ENCODE measurements at places on chromosomes 13 and 19.

DNA sequence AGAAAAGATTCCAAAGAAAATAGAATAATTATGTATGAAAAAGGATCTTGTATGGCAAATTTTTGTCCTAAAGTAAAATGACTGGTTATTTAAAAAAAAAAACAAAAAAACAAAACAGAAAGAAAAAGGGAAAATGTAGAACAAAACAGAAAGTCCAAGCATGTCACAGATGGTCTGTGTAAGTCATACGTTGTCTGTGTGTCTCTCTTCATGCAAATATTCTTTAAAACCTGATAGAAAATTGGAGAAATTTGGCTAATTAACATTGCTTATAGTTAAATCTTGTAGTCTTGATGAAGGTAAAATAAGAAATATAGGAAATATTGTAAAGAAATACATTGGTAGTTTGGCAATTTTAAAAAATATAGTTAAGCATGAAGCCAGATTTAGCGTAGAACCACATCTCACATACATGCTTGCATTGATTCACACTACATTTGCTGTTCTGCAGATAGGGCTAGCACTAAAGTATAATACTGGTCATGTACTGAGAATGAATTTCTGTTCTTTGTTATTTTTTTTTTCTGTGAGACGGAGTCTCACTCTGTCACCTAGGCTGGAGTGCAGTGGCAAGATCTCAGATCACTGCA is 58.4 kb downstream of the SPRYD7 start:
- no peak for DNase-seq

DNA sequence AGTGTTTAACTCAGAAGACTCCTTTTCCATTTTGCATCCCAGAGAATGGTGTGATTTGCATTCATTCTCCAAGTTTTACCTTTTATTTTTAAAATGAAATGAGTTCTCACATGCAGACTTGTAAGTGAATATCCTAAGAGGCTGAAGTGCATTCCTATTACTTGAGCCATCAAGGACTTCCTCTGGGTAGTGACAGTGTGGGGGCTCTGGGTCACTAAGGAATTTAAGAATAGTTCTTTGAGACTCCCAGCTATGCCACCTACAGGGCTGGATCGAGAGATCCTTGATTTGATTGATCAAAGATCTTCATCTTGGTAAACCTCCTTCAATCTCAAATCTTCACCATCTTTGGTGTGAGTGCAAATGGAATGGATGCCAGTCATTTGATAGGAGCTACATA is 36.3 kb upstream of the SLC10A2 start:
- peak; percentile 14 for DNase-seq

DNA sequence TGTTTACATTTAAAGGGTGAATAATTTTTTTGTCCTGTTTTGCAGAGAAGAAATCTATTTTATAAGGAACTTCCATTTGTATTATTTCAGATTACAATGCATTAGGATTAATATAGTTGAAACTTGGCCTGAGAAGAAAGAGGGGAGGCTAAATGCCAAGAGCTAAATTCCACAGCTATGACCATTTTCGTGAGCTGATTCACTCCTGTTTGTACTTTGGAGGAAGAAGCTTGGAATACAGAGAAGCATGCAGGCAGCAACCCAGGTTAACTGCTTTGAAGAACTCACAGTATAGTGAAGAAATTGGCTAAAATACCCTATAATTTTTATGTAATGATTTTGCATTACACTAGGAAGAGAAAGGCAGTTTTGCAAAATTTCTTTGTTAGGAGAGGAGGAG is 309.4 kb upstream of the KLF12 start:
- peak; percentile 93 for DNase-seq

DNA sequence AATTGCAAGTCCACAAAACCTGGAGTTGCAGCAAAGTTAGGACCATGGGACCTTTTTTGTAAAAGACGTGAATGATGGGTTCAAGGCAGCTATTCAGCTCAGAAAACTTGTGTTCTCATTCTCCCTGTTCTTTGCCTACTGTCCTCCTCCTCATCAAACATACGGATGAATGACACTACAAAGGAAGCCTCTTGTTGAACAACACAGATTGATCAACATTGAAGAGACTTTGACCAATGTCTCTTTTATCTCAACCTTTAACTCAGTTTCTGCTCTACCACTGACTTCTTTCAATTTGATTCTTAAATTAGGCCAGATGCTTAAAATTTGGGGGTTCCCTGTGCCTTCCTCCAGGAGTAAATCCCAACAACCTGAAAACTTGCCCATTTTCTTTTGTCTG is 27.9 kb upstream of the KLF12 start:
- no peak for DNase-seq

DNA sequence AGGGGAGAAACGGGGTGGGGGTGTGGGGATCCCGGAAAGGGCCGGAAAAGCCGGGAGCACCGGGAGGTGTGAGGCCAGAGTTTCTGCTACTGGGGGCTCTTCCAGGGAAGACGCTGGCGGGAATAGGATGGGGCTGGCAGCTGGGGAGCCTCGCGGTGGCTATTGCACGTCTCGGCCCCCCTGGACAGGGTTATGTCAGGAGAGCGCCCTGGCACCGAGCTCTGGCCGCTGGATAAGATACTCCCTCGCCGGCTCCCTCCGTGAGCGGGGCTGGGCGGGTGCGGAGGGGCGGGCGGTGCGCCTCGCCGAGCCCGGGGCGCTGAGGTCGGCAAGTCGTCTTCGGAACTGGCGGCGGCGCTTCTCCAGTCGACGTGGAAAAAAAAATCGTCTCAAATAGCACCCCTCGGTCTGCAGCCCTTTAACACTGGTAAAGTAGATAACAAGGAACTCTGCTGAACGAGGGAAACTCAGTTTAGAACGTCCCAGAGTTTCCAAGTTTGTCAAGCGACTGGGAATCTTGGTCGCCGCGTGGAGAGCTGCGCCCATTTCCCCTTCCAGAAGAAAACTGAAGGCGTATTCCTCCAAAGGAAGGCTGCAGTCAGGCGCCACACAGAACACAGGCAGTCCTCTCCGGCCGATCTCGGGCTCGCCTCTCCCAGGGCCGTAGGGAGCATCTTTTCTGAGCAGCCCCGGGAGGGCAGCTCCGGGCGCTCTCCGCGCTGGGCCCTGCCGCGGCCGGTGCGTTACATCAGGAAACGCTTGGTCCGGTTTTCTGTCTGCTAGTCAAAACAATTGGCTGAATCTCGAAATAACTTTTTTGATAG is 115.1 kb downstream of the KCNRG start:
- DNase-seq, result peak; percentile 50

DNA sequence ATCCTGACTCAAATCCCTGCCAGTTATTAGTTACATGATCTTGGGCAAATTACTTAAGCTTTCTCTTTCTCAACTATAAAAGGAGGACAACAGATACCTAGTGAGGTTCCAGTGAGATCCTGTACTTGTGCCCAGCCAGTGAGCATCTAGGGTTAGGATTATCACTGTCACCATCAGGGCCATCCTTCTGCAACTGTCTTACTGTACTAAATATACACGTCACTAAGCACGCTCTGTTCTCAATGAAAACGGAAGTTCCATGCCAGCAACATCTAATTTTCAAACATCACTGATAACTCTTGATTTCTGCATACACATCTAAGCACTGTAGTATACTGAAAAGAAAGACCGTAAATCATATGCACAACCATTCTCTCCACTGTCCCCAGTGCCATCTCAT is 70.0 kb downstream of the FOXO1 start:
- DNase-seq, result no peak

DNA sequence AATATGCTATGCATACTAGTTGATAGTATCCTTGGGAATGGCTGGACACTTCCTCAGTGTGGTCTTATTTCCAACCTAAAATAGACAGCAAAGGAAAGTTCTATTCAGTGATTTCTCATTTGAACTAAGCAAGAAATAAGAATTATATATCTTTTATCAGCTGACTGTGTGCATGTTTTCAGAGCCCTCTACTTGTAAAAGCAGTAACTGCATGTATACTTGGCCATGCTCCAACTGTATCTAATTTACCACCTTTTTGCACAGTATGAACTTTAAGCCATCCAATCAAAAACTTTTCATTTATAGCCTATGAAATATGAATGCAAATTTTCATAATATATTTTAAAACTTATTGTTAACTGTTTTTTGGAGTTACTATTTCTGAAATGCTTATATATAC is 136.4 kb upstream of the PCDH9 start:
- peak; percentile 16 for DNase-seq

- peak; percentile 68 for DNase-seq
Measured at GRCh38 chr13:29859971-29860370, 9.6 kb upstream of the UBL3 start.

DNA sequence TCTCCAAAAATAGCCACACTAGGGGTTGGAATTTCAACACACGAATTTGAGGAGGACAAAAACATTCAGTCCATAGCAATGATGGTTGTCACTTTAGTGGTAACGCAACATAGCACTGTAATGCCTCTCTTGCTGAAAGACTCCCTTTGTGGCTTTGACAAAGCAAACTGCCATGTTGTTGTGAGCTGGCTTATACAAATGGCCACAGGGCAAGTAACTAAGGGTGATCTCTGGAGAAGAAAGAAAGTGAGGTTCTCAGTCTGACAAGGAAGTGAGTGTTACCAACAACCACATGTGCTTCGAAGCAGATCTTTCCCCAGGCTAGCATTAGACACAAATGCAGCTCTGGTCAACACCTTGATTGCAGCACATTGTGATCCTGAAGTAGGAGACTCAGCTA is 79.1 kb upstream of the PCDH17 start:
- DNase-seq, result no peak

DNA sequence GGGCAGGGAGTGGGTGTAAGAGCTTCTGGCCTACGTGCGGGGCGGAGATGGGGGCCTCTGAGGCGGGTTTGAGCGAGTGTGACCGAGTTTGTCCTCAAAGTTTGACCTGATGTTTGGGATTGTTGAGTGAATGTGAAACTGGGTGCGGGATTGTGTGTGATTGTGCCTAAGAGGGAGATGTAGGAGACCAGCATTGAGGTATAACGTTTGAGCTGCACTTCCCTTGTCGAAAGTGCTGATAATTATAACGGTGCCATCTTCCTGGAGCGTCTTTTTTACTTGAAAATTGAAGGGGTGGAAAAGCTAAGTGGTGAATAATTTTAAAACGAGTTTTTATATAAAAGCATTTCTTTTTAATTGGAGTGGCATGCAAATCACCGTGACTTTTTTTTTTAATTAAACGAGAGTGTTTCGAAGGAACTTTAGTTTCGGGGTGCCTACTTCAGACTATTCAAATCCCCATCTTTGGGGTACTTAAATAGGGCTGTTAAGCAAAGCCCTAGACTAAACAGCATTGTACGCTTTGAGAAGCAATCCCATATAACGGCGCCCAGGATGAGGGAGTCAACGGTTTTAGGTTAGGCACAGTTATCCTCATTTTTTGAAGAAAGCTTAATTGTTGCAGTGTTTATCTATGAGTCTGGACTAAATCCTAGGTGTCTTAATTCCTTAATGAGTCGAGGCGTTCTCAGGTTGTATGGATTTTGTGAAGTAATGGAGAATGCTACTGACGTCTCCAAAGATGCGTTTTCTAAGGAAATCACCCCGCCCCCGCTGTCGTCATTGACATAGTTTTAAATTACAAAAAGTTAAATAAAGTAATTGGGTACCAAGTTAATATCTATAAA is 594 bp downstream of the ZNF146 start:
- DNase-seq, result peak; percentile 16

DNA sequence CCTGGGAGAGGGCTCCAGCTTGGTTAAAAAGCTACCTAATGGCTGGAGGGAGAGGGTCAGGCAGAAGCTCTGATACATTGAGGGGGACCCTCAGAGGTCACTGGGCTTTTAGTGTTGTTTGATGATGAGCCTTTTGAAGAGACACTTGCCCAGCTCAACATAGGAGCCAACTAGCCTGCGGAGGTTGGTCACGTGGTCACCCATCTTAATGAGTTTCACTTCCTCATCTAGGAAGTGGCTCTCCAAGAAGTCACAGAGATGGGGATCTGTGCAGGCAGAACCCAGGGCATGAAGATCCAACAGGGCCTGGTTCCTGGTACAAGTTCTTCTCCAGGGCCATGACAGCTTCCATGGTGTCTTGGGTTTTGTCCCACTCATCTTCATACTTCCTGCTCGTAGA is 33.4 kb downstream of the IPO5 start:
- DNase-seq, result no peak

DNA sequence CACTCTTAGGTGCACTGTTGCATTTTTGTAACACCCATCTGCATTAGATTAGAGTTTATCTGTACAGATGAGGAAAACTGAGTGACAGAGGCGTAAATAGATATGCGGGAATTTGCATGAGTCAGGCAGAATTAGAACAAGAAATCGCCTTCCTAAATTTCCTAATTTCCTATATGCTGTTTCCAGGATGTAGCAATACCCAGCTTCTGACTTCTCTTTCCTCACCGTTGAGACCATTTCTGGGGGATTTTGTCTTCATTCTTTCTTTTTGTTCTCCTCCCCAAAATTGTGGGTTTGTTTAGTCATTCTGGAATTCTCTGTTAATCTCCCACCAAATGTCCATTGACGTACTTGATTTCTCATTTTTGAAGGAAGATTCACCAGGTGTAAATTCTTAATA is 10.6 kb upstream of the ZNF792 start:
- peak; percentile 6 for DNase-seq

DNA sequence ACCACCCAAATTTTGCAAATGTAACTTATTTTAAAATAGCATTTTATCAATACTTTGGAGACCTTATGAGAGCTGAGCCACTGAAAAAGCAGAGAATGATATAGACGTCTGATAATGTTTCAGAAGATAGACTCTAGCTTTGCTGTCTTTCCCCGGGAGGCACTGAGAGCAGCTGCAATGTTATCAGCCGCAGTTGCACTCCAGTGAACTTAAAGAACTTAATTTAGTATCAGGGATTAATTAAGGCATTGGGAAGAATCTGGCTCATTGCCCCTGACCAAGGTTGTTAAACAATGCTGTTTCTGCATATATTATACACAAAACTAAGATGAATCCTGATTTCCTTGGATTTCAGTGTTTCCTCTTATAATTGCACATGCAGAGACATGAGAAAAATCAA is 75.7 kb upstream of the SGCG start:
- DNase-seq, result no peak

DNA sequence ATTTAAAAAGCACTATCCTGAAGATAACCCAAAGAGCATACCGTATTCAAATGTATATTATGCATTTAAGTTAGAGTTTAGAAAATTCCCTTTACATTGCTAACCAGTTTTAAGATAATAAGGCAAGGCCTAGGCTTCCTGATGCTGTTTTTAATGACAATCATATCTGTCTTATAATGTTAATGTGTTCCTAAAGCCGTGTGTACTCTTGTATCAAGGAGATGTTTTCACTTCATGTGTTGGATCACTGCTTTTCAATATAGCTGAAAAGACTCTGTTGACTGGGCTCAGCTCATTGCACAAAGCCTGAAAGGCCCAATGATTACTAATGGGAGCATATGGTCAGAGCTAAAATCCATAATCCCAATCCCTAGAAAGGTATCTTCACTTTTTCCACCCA is 81.6 kb downstream of the DACH1 start:
- no peak for DNase-seq

GRCh38 chr19:2962018-2962670 is 15.2 kb upstream of the TLE6 start:
- peak; percentile 88 for DNase-seq

- DNase-seq, result no peak
Measured at GRCh38 chr13:112897956-112898620, 70.9 kb upstream of the MCF2L start.

- no peak for DNase-seq
Measured at GRCh38 chr13:99469041-99469440, 32.2 kb upstream of the TM9SF2 start.

GRCh38 chr13:31184451-31184850 is 15.3 kb upstream of the B3GLCT start:
- no peak for DNase-seq

All from fibroblast of upper back skin (primary cell).